Activated T-helper 1 cell treated with anti-CD3 and anti-CD28 coated beads, Interleukin-2, amount 50 U/mL, for 16 hours (primary cell): ENCODE measurements at places on chromosomes 5 and 9.
A peak's percentile ranks its signal among the peaks of the same experiment; 100 is the strongest.

DNA sequence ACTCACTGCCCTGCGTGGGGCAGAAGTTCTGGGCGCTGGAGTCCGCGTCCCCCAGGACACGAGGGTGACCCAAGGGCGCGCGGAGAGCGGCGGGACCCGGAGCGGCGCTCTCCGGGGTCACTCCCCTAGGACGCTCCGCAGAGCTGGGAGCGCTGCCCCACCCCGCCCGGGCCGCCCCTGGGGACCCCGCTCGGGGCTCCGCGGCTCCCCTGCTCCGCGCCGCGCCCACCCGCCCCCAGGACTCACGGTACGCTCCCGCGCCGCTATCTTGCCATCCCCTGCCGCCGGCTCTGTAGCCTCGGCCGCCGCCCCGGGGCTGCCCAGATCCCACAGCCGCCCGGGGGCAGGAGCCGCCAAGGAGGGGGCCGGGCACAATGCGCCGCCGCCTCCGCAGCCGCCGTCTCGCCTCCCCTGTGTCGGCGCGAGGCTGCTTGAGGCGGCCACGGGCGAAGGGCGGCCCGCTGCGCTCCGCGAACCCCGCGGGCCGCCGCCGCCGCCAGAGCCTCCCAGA lies 303 bp downstream of the LIFR start:
- no peak for DNase-seq

DNA sequence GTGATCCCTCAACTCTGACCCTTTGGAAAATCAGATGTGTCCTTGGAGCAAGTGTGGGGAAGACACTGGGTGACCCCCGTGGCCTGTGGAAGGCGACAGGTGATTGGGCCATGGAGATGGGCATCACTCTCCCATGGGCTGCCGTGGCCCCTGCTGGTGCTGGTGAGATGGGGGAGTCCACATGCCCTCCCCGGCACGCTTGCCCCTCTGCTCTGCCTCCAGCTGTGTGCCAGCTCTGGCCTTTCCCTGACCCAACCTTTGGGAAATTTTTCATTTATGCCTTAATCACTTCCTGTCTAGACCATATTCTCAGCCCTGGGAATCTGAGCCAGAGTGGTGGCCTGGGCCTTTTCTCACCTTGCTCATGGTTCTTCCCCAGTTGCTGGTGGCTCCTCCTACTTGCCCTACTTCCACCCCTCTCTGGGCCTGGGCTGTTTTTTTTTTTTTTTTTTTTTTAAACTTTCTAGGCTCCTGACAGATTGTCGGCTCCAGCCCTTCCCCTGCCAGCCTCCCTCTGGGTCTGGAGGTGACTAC lies 56.6 kb downstream of the RGS3 start:
- peak; percentile 30 for DNase-seq

DNA sequence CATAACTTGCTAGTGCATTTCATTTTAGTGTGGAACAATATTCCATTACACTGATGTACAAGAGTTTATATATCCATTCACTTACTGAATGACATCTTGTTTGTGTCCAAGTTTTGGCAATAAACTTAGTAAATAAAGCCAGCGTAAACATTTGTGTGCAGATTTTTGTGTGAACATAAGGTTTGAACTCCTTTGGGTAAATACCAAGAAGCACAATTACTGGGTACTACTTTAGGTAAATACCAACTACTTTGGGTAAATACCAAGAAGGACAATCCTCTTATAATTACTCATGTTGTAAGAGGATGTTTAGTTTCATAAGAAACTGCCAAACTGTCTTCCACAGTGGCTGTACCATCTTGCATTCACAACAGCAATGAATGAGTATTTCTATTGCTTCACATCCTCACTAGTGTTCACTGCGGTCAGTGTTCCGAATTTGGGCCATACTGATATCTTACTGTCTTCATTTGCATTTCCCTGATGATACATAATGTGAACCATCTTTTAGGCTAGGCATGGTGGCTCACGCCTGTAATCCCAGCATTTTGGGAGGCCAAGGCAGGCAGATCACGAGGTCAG lies 2.3 kb upstream of the SYK start:
- DNase-seq = no peak

DNA sequence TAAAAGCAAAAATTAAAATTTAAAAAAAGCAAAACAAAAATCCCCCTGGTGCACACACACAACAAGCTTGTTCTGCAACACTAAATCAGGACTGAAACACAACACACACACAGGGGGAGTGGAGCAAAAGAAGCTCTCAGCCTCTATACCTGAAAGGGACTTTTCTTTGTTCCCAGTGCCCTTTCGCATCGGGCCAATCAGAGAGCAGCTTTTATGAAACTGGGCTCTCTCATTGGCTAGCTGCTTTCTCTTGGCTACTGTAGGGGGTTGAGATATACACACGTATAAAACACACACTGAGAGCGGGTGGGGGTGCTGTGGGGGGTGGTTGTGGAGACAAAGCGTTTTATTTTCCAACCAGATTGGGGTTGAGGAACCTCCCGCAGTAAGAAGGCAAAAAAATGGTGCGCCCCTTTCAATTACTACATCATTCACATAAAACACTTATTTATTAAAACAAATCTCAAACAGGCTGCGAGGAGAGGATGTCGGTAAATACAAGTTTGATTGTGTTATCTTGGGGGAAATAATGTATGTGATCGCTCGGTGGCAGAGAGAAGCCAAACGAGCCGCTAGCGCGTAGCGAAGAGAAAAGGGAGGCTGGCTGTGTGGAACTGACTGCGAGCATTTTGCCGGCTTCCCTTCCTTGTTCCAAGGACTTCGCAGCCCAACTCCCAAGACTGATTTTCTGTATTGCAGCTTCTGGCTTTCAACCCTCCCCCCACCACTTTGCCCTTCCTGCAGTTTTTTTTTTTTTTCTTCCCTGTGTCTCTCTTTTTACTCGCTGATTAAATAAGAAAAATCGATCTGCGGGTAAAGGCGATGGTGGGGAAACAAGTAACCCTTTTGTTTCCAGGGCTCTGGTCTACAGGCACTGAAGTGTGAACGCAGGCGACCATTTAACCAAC lies 2.5 kb upstream of the ZNF608 start:
- no peak for DNase-seq

GRCh38 chr9:26523577-26523976 lies 369.0 kb downstream of the CAAP1 start:
- no peak for DNase-seq

- DNase-seq = no peak
Observed at GRCh38 chr5:2149195-2149539, 266.4 kb upstream of the IRX4 start.

- DNase-seq = no peak
Observed at GRCh38 chr5:157486861-157487260, 26.8 kb downstream of the NIPAL4 start.

GRCh38 chr5:163205645-163206044 lies 231.8 kb upstream of the CCNG1 start:
- DNase-seq = no peak

DNA sequence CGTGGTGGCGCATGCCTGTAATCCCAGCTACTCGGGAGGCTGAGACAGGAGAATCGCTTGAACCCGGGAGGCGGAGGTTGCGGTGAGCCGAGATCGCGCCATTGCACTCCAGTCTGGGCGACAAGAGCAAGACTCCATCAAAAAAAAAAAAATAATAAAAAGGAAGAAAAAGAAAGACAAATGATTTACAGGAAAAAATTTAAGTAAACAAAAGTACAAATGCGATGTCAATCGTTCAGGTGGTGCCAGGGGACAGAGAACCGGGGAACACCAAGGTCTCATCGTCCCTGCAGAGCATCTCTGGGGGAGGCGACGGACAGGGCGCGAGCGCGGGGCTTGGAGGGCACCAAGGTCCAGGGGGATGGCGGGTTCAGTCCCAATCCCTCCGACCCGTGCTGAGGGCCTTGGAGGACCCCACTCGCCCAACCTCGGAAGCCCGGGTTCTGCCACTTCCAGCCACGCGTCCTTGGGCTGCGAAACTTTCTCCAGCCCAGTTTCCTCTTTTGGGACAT lies 607 bp upstream of the HNRNPAB start:
- no peak for DNase-seq

DNA sequence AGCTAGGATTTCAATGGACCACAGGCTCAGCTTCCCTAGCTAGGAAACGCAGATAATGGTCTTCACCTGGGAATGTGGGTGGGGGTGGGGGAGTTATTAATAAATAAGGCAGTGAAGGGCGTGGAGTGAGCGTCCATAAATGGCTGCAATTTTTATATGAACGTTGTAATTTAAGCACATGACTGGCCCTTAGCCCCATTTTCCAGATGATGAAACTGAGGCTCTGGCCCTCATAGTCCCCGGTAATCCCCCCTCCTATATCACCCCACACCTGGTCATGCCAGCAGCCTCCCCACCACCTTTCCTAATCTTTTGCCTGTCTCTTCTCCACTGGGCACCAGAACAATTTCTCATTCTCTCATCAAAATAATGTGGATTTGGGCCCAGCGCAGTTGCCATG lies 61.9 kb upstream of the LMX1B start:
- DNase-seq = no peak

DNA sequence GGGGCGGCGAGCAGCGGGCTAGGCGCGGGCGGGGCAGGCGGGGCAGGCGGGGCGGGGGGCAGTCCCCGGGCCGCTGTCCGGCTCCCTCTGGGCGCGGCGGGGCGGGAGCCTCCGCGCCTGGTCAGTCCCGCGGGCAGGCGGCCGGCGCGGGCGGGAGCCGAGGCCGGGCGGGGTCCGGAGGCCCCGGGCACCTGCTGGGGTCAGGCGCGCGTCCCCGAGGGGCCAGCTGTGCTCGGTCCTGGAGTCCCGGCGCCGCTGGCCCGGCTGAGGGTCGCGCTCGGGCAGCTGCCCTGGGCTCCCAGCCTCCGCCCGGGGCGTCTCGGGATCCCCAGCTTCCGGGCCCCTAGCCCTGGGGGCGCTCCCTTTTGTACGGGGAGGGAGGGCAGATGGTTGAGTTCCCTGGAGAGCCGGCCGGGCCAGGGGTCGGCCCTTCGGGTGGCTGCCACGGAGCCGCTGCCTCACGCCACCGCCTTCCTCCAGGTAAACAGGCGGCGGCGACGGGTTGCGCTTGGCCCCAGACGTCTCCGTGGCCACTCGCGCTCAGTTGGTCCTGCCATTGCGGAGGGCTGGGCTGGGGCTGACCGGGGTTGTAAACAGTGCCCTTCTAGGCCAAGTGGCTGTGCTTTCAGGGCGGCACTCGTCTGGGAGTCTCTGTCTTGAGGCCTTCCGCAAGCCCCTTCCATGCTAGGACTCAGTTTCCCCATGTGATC lies 473 bp downstream of the ZBTB34 start:
- no peak for DNase-seq

DNA sequence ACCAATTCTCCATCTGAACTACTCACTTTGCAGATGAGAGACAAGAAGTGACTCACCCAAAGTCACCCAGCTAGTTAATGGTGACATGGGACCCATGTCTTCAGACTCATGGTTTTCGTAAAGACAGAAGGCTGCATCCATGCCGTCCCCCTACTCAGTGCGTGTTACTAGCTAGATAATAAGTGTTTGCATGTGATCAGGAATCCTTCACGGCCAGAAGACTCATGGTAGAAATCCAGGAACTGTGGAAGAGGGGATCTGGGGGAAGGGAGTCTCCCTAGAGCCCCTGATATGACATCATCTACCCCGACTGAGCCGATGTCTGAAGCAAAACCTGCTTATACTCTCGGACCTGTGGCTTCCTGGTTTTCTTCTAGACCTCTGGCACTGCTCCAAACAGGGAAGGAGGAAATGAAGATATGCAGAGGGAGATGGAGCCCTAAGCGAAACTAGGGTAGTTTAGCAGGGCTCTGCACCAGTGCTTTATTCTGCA lies 3.3 kb downstream of the RNF183 start:
- DNase-seq = no peak

DNA sequence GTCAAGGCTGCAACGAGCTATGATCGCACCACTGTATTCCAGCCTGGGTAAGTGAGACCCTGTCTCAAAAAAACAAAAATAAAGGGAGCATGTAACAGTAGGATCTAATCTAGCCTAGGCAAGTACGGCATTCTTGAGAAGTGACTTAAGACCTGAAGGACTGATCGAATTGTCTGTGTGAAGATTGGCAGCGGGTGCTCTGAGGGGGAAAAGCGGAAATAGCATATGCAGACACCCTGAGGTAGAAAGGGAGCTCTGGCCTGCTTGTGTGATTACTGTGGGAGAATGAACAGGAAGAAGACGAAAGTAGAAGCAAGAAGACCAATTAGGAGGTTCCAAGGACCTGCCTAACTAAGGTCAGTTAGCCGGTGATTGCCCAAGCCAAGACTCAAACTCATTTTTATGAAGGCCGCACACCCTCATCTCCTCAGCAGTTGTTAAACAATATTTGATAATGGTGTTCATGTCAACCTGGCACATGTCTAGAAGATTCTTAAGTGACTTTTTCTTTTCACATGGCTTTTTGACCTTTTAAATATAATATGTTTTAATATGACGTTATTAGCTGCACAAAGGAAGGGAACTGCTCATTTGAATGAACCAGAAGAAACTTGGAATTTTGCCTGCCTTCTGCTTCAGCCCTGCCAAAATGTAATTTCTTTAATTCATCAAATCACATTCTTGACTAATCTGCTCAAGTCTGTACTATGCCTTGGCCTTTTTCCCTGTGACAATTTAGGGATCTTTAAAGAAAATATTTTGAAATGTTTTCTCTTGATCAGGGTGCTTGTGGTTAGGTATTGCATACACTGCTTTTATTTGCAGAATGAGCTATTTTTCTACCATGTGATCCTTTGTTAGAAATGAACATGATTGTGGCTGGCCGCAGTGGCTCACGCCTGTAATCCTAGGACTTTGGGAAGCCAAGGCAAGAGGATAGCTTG lies 289.2 kb upstream of the DMRT1 start:
- DNase-seq = no peak

- DNase-seq = no peak
Observed at GRCh38 chr9:419571-420171, 205.0 kb downstream of the DOCK8 start.

GRCh38 chr5:135031813-135032694 lies 2.0 kb downstream of the PITX1 start:
- no peak for DNase-seq
